ENCODE measurements at places on chromosomes 2 and 18.
A peak's percentile ranks its signal among the peaks of the same experiment; 100 is the strongest.

- no peak for DNase-seq
Measured at GRCh38 chr2:26203906-26204305, 31.0 kb downstream of the GAREM2 start.

GRCh38 chr2:157722580-157723234 is 94.0 kb upstream of the ACVR1C start:
- DNase-seq = peak; percentile 1

GRCh38 chr2:53445383-53446070 is 322.1 kb upstream of the CHAC2 start:
- DNase-seq = peak; percentile 9

GRCh38 chr2:147463881-147464520 is 380.8 kb upstream of the ACVR2A start:
- DNase-seq = no peak

DNA sequence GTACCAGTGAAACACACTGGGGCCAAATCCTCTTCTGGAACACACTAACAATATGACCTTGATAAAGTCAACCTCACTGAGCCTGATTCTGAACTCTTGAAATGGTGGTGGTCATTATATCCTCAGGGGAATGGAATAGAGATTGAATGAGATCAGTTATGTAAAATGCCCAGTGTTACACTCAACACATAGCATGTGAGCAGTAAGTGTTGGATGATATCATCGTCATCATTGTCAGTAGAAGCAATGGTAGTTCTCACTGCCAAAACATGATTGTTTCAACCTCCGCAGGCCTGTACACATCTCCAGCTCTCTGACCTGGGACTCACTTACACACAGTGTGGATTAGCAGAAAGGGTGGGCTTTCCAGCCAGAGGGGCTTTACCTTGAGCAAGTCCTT is 5.5 kb upstream of the ST8SIA3 start:
- DNase-seq = no peak

- DNase-seq = no peak
Measured at GRCh38 chr18:57660961-57661360, 39.3 kb upstream of the NARS1 start.

- DNase-seq = no peak
Measured at GRCh38 chr18:43664487-43665008, 387.3 kb upstream of the SYT4 start.

GRCh38 chr2:171362396-171362795 is 71.4 kb downstream of the METTL8 start:
- DNase-seq = no peak

GRCh38 chr2:200003444-200003843 is 48.1 kb downstream of the MAIP1 start:
- DNase-seq = no peak

DNA sequence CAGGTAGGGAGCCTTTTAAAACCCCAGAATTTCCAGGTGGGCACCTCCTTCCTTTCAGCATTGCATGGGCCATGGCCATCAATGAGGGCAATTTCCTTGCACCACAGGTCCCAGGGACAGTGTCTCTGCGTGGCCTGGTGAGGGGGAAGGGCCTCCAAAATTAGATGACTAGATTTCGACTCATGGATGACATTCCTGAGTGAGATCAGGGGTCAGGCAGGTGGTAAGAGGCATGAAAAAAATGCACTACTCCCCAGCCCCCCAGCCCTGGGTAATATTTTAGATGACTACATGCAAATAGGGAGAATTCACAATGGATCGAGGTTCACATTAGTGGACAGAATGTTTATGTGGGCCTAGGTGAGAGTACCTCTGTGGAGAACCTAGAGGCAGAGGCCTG is 19.0 kb upstream of the IGFBP5 start:
- DNase-seq = no peak

- DNase-seq = no peak
Measured at GRCh38 chr18:74400813-74401212, 56.3 kb downstream of the DIPK1C start.

- DNase-seq = no peak
Measured at GRCh38 chr18:10405014-10405493, 49.4 kb upstream of the APCDD1 start.

GRCh38 chr2:71727562-71727961 is 274.2 kb downstream of the DYSF start:
- peak; percentile 1 for DNase-seq

- DNase-seq = peak; percentile 20
Measured at GRCh38 chr18:24659827-24660720, 199.6 kb downstream of the HRH4 start.

- DNase-seq = peak; percentile 39
Measured at GRCh38 chr2:6864231-6864754, 1.4 kb downstream of the CMPK2 start.

GRCh38 chr2:53859206-53860181 is at the start of gene GPR75:
TSS of gene GPR75 (minus strand) at chr2:53859967. CDS start at chr2:53854756, 5,211 bp downstream.
- no peak for DNase-seq

- no peak for DNase-seq
Measured at GRCh38 chr2:225104321-225104720, 62.1 kb upstream of the DOCK10 start.

- no peak for DNase-seq
Measured at GRCh38 chr2:209763106-209763505, 8.5 kb upstream of the UNC80 start.
